Activated naive CD8-positive, alpha-beta T cell treated with anti-CD3 and anti-CD28 coated beads, Interleukin-2, amount 50 U/mL, for 24 hours (primary cell): ENCODE measurements at places on chromosomes 3 and 15.

DNA sequence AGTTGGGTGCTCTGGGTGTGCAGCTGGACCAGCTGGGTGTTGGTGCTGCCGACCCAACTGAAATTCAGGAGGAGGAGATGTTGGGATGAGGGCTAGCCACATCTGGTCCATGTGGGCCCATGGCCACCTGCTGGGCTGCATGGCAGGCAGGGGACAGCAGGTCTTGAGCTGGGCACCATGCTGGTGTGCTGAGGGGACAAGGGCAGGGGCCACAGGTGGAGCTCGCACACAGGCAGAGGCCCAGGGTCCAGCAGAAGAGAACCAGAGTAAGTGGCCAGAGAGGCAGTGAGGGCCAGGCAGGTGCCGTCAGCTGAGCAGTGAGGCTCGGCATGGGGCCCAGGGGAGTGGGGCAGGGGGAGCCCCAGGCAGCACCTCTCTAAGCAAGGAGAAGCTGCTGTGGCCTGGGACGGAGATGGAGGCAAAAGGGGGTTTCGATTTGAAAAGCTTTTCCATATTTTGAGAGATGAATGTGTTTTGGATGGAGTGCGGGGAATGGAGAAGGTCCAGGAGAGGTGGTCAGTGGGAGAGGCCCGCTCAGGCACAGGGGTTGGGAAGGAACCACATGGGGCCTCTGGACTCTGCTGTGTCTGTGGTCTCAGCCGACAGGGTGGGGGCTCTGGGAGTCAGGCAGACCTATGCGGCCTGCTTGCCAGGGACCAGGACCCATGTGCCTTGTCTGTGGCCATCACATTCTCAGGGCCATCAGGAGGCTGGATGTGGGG is 30.5 kb upstream of the PLXNA1 start:
- no peak overlapping the region for H3K4me3 ChIP-seq
- H3K36me3 ChIP-seq = peaks cover 6% of the 10 kb centered on the region
- DNase-seq = no peak
- H3K27me3 ChIP-seq = no peaks in the 10 kb centered on the region
- H3K4me1 ChIP-seq = no peaks in the 10 kb centered on the region

DNA sequence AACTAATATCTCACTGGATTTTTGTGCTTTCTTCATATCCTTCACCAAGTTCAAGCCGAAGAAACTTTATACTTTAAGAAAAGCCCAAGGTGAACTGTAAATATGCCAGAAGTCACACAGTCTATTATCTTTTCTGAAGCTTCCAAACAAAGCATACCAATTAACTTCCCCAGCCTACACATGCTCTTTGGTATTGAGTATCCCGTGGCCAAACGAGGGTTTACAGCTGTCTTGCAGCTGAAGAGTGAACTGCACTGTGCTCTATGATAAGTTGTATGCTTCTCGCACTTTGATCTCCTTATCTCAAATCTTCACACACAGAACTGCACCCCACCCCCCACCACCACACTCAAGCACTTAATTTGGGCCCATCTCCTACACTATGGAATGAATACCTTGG is 215.6 kb upstream of the VEPH1 start:
- no peak overlapping the region for H3K27ac ChIP-seq
- H3K4me3 ChIP-seq = no peak overlapping the region
- no peaks in the 10 kb centered on the region for H3K36me3 ChIP-seq
- DNase-seq = no peak
- H3K4me1 ChIP-seq = no peaks in the 10 kb centered on the region

DNA sequence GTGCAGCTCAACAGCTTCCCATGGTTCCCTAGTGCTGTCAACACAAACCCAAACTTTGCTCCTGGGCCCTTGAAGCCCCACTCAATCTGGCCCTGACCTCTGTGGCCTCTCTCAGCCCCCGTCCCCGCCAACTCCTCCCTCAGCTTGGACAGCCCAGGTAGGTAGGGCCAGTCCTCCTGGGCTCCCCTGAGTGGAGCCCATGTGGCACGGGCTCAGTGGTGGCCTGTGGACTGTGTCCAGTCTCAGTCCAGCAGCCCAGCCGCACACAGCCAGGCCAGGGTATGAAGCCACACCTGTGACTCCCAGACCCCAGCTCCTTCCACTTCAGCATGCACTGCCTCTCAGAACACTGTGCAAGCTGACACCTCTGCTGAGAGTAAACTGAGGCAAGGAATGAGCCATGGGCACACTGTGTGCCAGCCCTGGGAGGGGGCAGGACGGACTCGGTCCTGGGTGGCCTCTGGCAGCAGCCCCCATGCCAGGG is 11.5 kb downstream of the PLXND1 start:
- peaks cover 12% of the 10 kb centered on the region for H3K27me3 ChIP-seq
- no peak overlapping the region for H3K27ac ChIP-seq
- peaks cover 25% of the 10 kb centered on the region for H3K4me1 ChIP-seq
- H3K36me3 ChIP-seq = no peaks in the 10 kb centered on the region

DNA sequence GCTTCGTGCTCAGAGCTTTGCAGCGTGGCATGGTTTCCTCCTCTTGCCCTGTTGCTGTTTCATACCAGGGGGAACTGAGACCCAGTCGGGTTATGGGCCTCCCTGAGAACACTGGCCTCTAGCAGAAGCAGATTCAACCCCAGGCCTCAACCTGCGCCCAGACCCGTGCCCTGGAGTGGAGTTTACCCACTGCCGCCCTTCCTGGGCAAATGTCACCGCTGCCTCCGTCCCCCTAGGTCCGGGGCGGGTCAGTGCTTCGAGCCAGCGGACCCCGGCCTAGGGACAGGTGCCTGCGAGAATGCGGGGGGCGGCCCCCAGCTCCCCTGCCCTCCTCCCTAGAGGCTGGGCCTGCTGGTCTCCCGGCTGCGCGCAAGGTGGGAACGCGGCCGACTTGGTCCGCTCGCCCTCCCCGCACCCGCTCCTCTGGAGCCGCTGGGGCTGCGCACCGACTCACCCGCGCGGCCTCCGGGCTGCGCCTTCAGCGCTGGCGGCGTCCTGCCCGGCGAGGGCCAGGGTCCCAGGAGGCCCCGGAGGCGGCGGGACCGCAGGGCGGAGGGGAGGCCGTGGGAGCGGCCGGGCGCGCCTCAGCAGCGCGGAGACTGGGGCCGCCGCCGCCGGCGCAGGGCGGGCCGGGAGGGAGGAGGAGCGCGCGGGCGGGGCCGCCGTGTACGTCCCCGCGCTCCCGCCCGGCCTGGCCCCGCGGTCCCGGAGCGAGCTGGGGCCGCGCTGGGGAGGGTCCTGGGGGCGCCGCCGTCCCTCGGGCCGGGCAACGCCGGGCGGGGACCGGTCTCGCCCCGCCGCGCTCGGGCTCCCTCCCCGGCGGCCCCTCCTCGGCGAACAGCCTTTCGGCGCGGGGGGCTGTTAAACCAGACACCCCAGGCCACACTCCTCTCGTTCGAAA is at the start of gene PIGZ:
PIGZ (minus strand) TSS at position 601 of the 901 bp plus-strand sequence. CDS start 16,802 bp downstream, outside the sequence.
- no peaks in the 10 kb centered on the region for H3K36me3 ChIP-seq
- peak within 1 kb of the TSS; percentile 72 for H3K4me3 ChIP-seq
- H3K27ac ChIP-seq = peak within 1 kb of the TSS; percentile 35
- H3K4me1 ChIP-seq = peaks cover 14% of the 10 kb centered on the region
- peaks cover 25% of the 10 kb centered on the region for H3K27me3 ChIP-seq

DNA sequence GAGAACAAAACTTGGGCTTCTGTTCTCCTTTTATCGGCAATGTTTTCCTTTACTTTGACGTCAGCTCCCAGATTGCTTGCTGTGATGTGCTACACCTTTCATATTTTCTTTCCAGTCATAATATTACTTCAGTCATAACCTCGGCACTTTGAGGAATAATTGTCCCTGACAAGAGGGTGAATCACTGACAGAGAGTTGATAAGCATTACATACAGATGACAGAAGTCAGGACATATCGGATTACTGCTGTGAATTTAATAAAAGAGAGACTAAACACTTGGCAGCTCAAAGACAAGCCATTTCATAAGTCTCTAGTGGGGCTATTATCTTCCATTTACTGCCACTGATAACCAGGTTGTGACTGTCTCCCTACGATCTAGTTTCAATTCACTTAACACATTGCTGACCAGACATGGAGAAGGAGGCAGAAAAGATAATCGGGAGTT is 362.1 kb upstream of the ARRDC4 start:
- H3K36me3 ChIP-seq = no peaks in the 10 kb centered on the region
- no peak overlapping the region for H3K4me3 ChIP-seq
- H3K27ac ChIP-seq = no peak overlapping the region
- H3K4me1 ChIP-seq = no peaks in the 10 kb centered on the region
- DNase-seq = no peak

- peaks cover 19% of the 10 kb centered on the region for H3K4me1 ChIP-seq
- H3K27ac ChIP-seq = no peak overlapping the region
- H3K4me3 ChIP-seq = no peak overlapping the region
- H3K27me3 ChIP-seq = no peaks in the 10 kb centered on the region
- no peaks in the 10 kb centered on the region for H3K36me3 ChIP-seq
Observed at GRCh38 chr3:196218155-196218712, 1.9 kb downstream of the SLC51A start.

GRCh38 chr15:58095415-58095814 is 29.9 kb upstream of the ALDH1A2 start:
- H3K27me3 ChIP-seq = peaks cover 24% of the 10 kb centered on the region
- DNase-seq = no peak
- H3K27ac ChIP-seq = no peak overlapping the region
- no peaks in the 10 kb centered on the region for H3K4me1 ChIP-seq

- H3K27ac ChIP-seq = no peak overlapping the region
- H3K4me3 ChIP-seq = no peak overlapping the region
- no peaks in the 10 kb centered on the region for H3K36me3 ChIP-seq
- peaks cover 18% of the 10 kb centered on the region for H3K4me1 ChIP-seq
- no peak for DNase-seq
Observed at GRCh38 chr3:43015572-43015971, 36.5 kb downstream of the GASK1A start.

DNA sequence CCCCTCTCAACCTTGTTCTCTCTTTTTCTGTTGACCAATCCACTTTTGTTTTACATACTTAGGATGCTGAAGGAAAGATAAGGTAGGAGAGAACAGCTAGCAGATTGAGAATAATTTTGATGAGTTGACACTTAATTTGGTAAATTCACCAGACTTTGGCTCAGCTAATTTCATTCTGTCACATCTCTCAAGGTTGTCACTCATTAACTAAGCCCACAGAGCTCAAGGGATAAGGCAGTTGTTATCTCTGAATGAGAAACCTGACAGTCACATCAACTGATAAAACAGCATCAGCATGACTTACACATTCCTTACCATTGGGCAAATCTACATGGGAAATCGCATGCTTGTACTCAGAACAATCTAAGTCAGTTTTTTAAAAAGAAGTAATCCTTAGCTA is 591.4 kb downstream of the NLGN1 start:
- no peaks in the 10 kb centered on the region for H3K36me3 ChIP-seq
- H3K4me1 ChIP-seq = no peaks in the 10 kb centered on the region
- no peaks in the 10 kb centered on the region for H3K27me3 ChIP-seq
- no peak overlapping the region for H3K4me3 ChIP-seq
- no peak for DNase-seq
